ENCODE measurements at places on chromosomes 1 and 21.

- DNase-seq, result no peak
These were observed 172.5 kb downstream of the ST6GALNAC5 start for GRCh38 chr1:77039739-77040138.

DNA sequence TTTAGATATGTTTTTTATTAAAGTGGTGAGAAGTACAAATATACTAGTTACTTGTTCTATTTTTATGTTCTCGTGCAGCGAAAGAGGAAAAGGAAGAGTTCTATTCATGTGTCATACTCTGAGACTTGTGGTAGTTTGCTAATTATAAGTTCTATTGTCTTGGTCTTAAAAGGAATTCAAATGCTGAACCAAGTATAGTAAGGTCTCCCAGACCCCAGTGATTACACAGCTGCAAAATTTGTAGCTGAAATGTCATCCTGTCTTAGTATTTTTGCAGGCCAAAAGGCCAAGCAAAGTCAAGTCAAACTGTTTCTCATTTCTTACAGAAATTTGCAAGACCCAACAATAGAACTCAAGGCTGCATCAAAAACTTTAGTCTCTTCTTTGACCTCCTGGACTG lies 268.7 kb downstream of the CHRM3 start:
- DNase-seq, result no peak

DNA sequence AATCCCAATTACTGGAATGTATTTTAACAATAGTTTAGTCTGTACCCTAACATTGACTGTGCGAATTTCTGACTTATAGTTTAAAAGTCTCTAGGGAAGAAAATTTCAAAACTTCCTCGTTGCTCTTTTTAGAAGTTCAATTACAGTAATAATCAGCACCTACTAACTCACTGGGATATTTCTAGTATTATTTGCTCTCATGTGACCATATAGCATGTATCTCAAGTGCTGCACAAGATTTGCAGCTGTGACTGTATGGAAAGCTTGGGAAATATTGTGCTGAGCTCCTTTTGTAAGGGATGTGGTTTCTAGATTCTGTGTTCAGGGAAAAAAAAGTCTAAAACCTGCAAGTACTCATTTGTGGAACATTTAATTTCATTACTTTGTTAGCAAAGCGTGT lies 153.1 kb downstream of the ST6GALNAC3 start:
- DNase-seq, result no peak

DNA sequence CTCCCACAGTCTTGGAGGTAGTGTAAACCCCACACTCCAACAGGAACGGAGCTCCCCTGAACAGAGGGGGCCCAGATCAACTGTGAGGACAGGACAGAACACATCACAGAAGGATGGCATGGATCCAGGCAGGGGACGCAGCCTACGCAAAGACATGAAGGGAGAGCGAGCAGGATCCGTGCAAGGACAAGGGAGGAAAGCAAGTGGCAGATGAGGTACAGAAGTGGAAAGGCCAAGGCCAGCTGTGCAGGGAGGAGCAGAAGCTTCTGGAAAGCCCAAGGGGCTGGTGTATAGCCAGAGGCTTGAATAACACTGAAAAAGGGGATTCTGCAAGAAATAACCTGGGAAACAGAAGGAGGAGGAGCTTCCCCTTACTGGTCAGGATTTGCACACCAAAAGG lies 81.2 kb downstream of the SIPA1L2 start:
- DNase-seq, result no peak

DNA sequence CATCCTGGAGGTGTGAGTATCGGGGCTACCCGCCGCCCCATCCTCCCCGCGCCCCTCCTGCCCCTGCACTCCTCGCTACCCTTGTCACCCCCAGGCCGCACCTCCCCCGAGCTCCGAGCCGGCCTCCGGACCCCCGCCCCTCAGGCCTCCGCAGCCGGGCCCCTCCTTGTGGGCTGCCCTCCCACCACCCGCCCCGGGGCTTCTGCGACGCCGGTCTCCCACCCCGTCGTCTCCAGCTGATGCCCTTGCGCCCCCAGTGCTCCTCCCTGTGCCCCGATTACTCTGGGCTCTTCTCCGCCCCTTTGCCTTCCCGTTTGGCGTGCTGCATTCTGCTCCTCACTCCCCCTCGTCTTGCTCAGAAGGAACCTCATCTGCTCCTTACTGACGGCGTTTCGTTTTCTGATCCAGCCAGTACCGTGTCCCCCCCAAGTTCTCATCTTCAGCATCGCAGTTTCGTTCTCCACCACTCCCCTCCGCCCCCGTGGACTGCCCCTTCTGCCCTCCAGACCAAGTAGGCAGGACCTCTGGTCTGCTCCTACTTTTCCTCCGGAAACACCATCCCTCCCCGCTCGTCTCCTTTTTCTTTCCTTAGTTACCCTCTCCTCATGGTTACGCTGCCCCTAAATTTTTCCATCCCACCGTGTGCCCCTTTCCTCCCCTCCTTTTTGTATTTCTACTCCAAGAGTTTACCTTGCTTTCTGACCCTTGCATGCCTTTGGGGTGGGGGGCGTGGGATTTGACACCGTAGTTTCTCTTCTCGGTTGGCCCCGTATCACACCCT lies 841 bp downstream of the SNX27 start:
- peak; percentile 72 for DNase-seq

DNA sequence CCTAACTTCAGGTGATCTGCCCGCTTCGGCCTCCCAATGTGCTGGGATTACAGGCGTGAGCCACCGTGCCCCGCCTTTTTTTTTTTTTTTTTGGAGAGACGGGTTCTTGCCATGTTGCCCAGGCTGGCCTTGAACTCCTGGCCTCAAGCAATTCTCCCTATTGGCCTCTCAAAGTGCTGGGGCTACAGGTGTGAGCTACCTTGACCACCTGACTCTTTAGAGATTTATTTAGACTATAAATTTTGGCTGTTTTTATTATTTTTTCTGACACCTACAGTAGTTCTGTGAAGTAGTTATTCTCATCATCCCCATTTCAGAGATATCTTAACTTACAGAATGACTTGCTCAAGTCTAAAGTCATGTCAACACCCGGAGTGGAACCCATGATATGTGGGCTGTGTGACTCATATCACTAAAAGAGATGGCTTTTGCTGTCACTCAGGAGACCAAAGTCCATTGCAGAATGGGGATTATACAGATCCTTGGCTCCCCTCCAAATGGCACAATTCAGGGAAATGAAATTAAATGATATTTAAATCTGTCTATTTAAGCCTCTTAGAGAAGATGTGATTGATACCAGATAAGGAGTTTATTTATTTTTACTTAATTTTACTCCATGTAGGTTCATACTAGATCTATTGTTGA lies 93.2 kb downstream of the CTH start:
- DNase-seq, result no peak

All from left forelimb (tissue), 1 donor.